BE2C (cell line): ENCODE measurements at places on chromosomes 5 and 9.

DNA sequence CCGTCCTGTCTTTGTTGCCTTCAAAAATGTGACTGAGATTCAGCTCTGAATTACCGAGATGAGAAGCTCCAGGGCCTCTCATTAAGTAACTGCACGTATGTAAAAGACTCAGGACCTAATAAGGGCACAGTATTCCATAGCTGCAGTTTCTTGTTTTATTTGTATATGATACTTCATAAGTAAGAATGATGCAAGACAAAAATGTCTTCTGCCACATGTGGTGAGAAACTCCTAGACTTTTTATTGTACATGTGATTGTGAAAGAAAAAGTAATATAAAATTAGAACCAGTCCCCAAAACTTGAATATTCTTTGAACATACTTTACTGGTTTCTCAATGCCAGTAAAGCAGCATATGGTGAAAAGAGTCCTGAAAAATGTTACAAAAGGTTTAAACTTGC, 110.1 kb upstream of the OTULINL start:
- no peak for DNase-seq

DNA sequence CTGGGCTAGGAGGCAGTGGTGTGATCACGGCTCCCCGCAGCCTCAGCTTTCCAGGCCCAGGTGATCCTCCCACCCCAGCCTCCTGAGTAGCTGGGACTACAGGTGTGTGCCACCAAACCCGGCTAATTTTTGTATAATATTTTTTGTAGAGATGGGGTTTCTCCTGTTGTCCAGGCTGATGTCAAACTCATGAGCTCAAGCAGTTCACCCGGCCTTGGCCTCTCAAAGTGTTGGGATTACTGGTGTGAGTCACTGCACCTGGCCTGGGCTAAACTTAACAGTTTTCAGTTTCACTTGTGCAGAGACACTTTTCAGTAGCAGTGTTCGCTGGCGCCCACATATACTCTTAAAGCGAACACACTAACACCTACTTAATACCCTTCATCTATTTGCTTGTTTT, 205.6 kb upstream of the ZNF608 start:
- no peak for DNase-seq

DNA sequence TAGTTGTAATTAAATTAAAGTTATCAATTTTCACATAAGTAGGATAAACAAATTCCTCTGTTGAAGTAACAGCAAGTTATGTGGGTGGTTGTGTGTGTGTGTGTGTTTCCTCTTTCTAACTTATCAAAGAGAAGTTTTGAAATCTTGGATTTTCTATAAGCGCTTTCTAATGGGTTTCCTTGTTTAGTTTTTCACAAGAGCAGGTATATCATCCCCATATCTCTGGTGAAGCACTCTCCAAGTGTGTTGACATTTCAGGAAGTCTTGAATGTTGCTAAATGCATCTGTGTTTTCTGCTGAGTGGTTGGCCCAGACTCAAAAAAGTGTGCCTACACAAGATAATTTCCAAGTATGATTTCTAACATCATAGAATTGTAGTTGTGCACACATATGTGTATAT, 43.3 kb downstream of the PRDM6 start:
- no peak for DNase-seq

DNA sequence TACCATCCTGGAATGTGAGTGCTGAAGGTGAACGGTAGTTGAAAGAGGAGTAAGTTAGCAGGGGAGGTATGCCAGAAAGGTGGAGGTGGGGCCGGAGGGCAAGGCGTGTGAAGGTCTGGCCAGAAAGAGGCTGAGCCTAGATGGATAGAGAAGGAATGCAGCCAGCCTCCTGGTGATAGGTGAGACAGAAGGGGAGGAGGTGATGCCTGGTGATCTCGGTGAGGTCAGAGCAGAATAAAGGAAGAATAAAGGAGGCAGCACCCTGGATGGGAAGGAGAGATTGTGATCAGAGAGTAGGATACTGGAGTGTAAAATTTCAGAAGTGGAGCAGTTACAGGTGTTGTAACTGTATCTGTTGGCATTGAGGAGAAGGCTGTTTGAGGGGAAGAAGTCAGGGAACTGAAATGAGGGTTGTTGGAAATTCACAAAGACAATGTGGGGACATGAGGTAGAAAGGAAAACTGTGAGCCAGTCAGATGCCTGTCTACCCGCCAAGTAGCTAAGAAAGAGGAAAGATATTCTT, 2.0 kb downstream of the GNG10 start:
- no peak for DNase-seq

- DNase-seq, result no peak
Observed at GRCh38 chr9:35661756-35662350, 3.1 kb downstream of the ARHGEF39 start.

DNA sequence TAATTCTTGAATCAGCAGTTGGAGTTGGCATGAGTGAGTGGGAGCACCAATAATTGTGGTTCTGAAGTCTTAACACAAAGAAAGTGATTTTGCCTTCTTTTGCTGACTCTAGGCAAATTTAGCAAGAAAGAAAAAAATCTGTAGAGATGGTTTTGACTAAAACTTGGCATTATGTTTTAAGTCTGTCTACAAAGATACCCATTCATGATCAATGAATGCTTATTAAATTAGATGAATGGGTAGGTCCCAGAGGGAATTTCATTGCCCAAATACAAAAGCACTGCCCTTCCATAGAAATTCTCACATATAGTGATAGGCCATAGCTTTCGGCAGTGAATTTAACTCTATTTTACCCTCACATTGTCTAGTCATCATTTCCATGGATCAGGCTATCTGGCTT, 428.6 kb upstream of the ADAMTSL1 start:
- no peak for DNase-seq

- DNase-seq, result no peak
Observed at GRCh38 chr9:117120061-117120460, 294.8 kb downstream of the ASTN2 start.

GRCh38 chr5:9533562-9534364, 12.1 kb downstream of the SEMA5A start:
- DNase-seq, result no peak
